ENCODE measurements at places on chromosomes 1 and 21.
A peak's percentile ranks its signal among the peaks of the same experiment; 100 is the strongest.

DNA sequence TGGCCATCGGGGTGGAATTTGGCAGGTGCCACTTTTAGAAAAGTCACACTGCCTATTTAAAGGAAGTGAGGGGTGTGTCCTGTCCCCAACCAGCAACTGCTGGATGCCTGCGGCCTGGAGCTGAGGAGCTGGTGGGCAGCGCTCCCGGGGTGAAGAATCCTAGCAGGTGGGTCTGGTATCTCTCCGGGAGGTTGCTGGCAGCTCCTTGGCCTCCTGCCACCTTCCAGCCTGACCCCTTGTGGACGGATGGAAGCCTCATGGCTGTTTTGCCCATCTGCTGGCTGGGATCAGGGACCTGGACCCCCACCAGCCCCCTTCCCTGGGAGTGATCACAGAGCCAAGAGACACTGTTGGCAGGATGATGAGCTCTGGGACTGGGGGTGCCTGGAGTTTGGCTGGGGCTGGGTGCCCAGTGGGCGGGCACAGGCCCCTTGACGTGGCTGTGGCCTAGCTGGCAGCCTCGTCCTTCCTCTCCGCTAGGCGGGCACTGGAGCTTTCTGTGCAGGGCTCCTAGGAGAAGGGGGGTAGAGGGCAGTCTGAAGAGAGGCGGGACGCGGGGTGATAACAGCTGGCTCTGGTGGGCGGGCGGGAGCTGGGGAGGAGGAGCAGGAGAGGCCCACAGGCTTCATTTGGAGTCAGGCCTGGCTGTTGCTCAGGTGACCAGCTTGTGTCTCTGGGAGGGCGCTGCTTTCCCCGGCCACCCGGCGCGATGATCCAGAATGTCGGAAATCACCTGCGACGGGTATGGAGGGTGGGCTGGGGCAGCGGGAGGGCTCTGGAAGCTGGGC lies at the start of gene ACOT11:
ACOT11 (plus strand) TSS at position 628 of the 788 bp plus-strand sequence; CDS start at position 710, 82 bp downstream.
- no peak for DNase-seq

DNA sequence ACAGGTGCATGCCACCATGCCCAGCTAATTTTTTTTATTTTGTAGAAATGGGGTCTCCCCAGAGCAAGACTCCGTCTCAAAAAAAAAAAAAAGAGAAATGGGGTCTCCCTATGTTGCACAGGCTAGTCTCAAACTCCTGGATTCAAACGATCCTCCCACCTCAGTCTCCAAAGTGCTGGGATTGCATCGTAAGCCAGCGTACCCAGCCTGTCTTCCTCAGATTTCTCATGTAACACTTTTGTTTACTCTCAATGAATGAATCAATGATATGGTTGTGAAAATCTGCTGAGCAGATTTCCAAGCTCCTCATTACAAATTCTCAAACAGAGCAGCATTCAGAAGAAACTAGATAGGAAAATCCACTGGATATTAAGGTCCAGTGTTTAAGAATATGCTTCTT lies 6.6 kb downstream of the CMPK1 start:
- DNase-seq = no peak

DNA sequence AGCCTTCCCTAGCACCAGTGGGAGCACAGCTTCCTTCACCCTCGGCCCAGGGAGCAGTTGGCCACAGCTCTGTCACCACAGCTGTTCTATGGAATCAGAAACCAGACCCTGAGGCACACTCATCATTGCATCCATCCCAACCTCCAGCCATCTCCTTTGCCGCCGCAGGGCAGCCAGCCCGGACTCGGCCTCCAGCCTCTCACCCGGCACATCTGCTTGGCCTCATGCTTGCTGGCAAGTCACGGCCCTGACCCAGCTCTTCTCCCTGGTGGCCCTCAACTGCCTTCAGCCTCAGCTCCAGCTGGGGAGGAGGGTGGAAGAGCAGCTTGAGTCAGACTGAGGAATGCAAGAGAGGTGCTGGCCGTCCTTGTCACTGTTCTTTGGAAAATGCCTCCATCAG lies 59.8 kb downstream of the TOR1AIP2 start:
- DNase-seq = no peak

DNA sequence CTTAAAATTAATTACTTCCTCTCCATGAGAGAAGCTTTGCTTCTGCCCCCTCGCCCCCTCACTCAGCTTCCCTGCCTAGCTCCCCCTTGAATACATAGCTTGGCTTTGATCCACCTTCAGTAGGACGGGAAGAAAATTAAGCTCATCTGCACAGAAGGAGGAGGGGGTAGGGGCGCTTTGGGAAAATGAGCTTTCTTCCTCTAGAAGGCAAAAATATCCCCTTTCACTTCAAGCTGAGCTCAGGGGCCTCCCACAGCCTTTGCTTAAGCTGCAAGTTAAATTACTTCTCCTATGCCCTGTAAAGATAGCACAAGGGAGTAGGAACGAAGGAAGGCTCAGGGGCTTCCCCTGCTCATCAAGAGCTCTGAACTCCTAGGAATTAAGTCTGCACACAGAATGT lies 65.2 kb upstream of the GOLT1A start:
- DNase-seq = no peak

DNA sequence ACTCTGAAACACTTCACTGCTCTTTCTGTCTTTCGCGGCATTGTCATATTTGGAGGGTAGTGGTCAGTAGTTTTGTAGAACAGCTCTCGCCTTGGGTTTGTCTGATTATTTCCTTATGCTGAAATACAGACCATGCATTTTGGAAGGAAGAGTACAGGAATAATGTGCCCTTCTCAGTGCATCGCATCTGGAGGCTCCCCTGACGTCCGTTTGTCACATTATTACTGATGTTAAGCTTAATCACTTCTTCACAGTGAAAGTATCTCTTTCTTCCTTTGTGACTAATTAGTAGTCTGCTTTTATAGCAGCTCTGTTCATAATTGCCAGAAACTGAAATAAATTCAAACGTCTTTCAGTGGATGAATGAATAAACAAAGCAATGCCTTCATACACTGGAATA lies 85.7 kb upstream of the CXADR start:
- DNase-seq = no peak

DNA sequence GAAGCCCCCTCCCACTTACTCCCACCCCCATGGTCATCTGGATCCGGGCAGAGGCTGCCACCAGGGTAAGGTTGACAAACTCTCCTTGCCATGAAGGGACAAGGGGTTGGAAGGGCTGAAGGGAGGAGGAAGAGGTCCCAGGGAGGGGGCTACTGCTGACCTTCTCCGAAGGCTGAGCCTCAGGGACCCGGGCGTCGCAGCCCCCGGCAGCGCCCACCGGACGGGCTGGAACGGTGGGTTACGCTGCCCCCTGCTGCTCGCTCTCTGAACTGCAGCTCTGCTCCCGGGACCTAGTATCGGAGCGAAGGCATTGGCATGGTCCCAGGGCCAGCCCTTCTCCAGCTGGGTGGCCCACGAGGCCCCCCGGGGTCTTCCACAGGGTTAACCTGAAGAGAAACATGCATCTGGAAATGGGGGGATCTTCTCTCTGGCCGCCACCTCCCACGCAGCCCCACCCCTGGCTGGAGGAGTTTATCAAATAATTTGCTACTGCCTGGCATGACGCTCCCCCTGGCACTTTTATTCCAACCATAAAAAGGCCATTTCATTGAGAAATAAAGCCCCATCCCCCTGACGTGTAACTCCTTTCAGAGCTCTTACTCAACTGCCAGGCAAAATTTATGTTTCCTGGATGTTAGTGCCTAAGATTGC lies 70.4 kb upstream of the TARDBP start:
- peak; percentile 26 for DNase-seq

GRCh38 chr1:12178511-12178910 lies 11.7 kb downstream of the TNFRSF1B start:
- no peak for DNase-seq

DNA sequence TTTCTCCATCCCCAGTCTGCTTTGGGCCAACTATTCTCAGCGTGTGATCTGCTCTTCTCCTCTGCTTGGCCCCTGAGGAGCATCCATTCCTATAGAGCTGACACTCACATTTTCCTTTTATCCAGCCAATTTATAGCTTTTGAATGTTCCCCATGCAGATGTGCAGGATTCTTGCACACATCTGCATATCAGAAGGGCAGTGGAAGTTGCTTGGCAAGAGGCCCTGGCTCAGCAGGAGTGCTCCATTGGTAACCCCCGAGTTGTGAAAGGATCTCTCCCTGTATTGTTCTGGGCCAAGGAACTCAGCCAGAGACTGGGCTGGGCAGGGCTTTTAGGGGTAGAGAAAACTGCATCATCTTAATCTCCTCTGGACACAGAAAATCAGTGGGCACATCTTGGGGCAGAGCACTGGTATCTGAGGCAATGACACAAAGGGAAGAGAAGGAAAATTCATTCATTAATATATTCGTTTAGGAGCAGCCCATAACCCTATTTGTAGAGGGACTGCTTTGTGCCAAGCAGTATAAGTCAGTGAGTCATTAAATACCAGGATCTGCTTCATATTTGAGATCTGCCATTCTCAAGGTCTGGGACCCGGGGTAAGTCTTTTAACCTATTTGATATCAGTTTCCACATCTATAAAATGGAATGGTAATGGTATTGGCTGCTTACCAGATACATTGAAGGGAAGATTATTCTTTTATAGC lies 31.0 kb upstream of the BEND5 start:
- DNase-seq = no peak

- no peak for DNase-seq
Measured at GRCh38 chr1:34115233-34115632, 49.8 kb downstream of the CSMD2 start.

GRCh38 chr1:95023399-95024043 lies 49.2 kb downstream of the ALG14 start:
- no peak for DNase-seq

DNA sequence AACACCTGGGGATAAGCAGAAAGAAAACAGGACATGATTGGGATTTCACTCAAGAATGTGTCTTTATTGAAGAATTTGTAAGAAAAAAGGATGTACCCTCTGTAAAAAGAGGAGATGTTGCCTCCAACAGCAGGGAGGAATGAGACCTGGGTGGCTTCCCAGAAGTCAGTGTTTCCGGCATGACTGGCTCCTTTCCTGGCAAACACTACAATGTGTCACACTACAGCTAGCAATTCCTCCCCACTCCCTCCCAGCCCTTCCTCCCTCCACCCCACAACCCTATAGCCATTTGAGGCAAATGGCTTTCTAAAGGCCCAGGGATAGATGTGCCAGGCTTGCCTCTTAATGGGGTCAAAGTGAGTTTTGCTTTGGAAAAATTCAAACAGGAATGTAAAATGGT lies 11.5 kb upstream of the COL8A2 start:
- DNase-seq = no peak

DNA sequence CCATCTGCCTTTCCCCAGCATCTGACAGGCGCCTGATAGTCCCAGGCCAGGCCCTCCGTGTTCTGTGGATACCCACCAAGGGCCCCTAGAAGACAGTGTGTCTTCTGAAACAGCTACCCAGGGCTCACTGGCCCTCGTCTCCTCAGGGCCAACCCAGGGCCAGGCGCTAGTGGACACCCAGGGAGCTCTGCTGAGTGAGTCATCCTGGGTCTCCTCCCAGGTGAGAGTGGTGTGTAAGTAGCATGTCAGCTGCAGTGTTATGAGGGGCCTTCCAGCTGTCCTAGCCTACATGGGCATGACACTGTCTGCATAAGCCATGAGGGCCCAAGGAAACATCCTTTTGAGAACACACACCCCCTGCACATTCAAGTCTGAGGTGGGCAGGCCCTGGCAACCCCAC lies 36.7 kb downstream of the CHD5 start:
- DNase-seq = no peak
